ENCODE measurements at places on chromosomes 2 and 18. TPM values are rescaled to one million over a fixed set of nuclear protein-coding genes. Genes with fewer than 3 reads are reported as not detected.
A peak's percentile ranks its signal among the peaks of the same experiment; 100 is the strongest.

- H3K4me3 ChIP-seq: no peak overlapping the region
- no peak for DNase-seq
- H3K27me3 ChIP-seq: peaks cover 10% of the 10 kb centered on the region
- H3K27ac ChIP-seq: no peak overlapping the region
Measured at GRCh38 chr2:217625557-217626169, 377.1 kb downstream of the TNS1 start.

SERPINB3 gene
- total RNA-seq: not detected

GRCh38 chr2:205911306-205911705 is 174.7 kb downstream of the INO80D start:
- H3K4me1 ChIP-seq: no peaks in the 10 kb centered on the region
- H3K36me3 ChIP-seq: no peaks in the 10 kb centered on the region
- no peak overlapping the region for H3K4me3 ChIP-seq
- peaks cover 29% of the 10 kb centered on the region for H3K27me3 ChIP-seq
- H3K27ac ChIP-seq: no peak overlapping the region

- no peaks in the 10 kb centered on the region for H3K36me3 ChIP-seq
- H3K27ac ChIP-seq: no peak overlapping the region
- no peaks in the 10 kb centered on the region for H3K27me3 ChIP-seq
- H3K4me1 ChIP-seq: no peaks in the 10 kb centered on the region
- DNase-seq: peak; percentile 47
Measured at GRCh38 chr18:44744161-44745121, 63.8 kb downstream of the SETBP1 start.

- no peaks in the 10 kb centered on the region for H3K36me3 ChIP-seq
- DNase-seq: no peak
- peaks cover 6% of the 10 kb centered on the region for H3K4me1 ChIP-seq
Measured at GRCh38 chr2:57760381-57760801, 286.2 kb upstream of the VRK2 start.

DNA sequence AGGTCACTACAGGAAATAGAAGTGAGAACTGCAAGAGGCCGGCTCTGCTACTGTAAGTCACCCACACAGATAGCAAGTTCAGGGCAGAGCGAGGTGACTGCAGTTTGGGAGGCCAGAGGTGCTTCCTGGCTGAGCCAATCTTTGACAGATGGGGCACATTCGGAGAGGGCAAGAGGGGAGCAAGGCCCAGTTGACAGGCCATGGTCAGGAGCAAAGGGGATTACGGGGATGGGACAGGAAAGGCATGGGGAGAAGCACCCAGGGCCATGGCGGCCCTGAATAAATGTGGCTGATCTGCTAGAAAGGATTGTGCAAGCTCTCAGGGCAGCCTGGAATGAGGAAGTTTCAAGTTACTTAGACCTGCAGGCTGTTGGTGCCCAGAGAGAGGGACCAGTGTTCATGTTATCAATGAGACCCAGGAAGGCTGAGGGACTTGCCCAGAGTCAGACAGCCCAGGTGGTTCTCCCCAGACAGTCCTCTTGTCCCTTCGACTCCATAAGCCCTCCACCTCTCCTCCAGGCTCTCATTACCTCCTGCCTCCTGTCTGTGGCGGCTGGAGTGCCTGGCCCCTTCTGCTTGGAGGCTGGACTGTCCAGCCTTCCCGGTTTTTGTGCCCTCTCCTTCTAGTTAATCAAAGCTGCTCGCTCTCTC is 123.3 kb downstream of the CTIF start:
- peaks cover 23% of the 10 kb centered on the region for H3K4me1 ChIP-seq
- peaks cover 14% of the 10 kb centered on the region for H3K36me3 ChIP-seq
- H3K27me3 ChIP-seq: no peaks in the 10 kb centered on the region

GRCh38 chr2:127860130-127860529 is 2.2 kb upstream of the POLR2D start:
- no peaks in the 10 kb centered on the region for H3K27me3 ChIP-seq
- no peak overlapping the region for H3K4me3 ChIP-seq
- H3K4me1 ChIP-seq: peaks cover 7% of the 10 kb centered on the region
- no peak overlapping the region for H3K27ac ChIP-seq
- no peak for DNase-seq

GRCh38 chr2:15956230-15956629 is 15.9 kb downstream of the MYCN start:
- no peaks in the 10 kb centered on the region for H3K4me1 ChIP-seq
- DNase-seq: no peak
- H3K27me3 ChIP-seq: no peaks in the 10 kb centered on the region
- no peaks in the 10 kb centered on the region for H3K36me3 ChIP-seq
- no peak overlapping the region for H3K27ac ChIP-seq

LCT gene
- under 0.01 TPM for total RNA-seq

DNA sequence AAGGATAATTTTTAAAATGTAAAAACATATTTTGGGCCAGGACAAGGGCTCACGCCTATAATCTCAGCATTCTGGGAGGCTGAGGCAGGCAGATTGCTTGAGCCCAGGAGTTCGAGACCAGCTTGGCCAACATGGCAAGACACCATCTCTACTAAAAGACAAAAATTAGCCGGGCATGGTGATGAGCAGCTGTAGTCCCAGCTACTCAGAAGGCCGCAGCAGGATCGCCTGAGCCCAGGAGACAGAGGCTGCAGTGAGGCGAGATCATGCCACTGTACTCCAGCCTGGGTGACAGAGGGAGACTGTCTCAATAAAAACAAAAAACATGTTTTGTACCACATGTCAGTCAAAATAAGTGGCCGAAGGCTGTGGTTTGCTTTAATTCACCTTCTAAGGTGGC is 122.5 kb downstream of the HDAC4 start:
- no peaks in the 10 kb centered on the region for H3K36me3 ChIP-seq
- no peaks in the 10 kb centered on the region for H3K27me3 ChIP-seq
- DNase-seq: no peak
- H3K4me3 ChIP-seq: no peak overlapping the region

DNA sequence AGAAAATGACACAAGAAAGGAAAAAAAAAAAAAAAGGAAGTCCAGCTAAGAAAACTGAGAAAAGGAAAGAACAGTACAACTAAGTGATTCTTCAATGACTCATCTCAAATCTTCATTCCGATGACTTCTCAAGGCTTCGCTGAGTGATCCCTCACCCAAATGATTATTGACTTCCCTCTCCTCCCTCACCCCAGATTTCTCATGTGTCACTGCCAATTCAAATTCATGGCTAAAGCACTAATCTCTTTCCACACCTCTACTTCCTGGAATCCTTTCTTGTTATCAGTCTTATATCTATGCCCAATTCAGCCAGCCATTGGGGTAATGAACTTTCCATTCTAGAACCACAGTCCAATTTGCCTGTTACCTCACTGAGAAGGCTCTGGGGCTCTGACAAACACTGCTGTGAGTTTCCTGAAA is 7.2 kb upstream of the ABCB11 start:
- H3K27ac ChIP-seq: peak overlapping the region; percentile 4
- H3K4me1 ChIP-seq: no peaks in the 10 kb centered on the region
- no peak overlapping the region for H3K4me3 ChIP-seq
- H3K36me3 ChIP-seq: no peaks in the 10 kb centered on the region

CCDC93 gene
- total RNA-seq: 40.5 TPM

EVX2 gene
- total RNA-seq: under 0.01 TPM

ACYP2 gene
- total RNA-seq: 8.5 TPM

- H3K27me3 ChIP-seq: no peaks in the 10 kb centered on the region
- DNase-seq: no peak
- H3K27ac ChIP-seq: peak overlapping the region; percentile 78
- H3K4me3 ChIP-seq: no peak overlapping the region
- H3K4me1 ChIP-seq: peaks cover 29% of the 10 kb centered on the region
Measured at GRCh38 chr2:28287256-28287915, 105.3 kb upstream of the FOSL2 start.

DNA sequence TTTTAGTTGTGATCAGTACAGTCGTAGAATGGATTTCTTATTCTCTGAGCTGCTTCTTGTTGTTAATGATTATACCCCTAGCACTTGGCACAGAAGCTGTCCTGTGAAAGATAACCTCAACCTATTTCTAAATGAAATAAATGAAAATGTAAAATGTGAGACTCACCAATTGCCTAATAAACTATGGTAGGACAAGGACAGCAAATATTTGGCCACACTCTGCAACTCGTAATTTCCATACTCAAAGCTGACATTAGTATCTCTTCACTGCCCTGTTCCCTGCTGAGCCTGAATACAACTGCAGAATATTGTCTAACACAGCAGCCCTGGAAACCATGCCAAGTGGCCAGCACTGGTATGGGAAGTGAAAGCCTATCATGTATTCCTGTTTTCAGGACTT is 34.5 kb downstream of the TMEM182 start:
- no peak for DNase-seq
- H3K27me3 ChIP-seq: no peaks in the 10 kb centered on the region
- no peaks in the 10 kb centered on the region for H3K36me3 ChIP-seq

GALNT1 gene
- total RNA-seq: 796 TPM

KCNG2 gene
- total RNA-seq: not detected

GRCh38 chr2:123073371-123073770 is 951.7 kb upstream of the CNTNAP5 start:
- no peak for DNase-seq
- no peak overlapping the region for H3K4me3 ChIP-seq
- H3K36me3 ChIP-seq: no peaks in the 10 kb centered on the region
- H3K27me3 ChIP-seq: no peaks in the 10 kb centered on the region

DNA sequence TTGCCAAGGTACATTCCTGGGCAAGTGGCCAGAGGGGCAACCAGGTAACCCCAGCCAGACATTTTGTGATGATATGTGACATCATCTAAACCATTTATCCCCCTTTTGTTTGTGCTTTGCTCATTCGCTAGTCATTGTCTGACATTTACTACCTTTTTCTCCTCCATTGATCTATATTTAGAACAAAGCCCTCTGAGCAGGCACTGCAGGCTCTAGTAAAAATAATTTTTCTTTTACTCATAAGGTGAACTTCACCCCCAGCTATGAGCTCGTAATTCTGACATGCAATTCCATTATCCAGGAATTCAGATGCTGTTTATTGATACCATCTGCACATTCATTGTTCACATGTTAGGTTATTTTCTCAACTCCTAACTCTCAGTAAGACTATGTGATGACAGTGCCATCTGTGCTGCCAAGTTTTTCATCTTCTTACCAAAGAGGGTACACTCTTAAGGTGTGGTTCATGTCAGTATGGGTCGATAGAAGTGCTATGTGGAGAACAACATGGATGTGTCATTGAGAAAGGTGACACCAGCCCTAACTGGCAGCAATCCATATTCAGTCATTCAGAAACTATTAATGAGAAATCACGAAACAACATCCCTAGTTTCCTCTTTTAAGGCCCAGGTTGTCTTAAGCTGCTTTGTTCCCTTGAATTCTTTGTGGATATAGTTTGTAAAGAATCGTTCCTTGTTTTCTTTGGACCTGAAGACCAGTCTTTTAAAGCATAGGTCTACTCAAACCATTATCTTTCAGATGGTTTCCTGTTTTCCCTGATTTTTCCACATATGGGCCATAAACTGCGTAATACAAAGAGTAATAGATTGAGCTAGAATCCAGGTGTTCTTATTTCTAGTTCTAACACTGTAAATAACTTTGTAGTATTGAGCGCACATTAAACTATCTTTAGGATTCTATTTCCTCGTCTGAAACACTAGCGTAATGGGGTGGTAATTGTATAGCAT is 978.1 kb upstream of the CDH2 start:
- peaks cover 39% of the 10 kb centered on the region for H3K4me1 ChIP-seq
- no peak overlapping the region for H3K4me3 ChIP-seq
- peak; percentile 32 for DNase-seq
- H3K36me3 ChIP-seq: no peaks in the 10 kb centered on the region
- H3K27me3 ChIP-seq: no peaks in the 10 kb centered on the region

GRCh38 chr2:22817197-22817596 is 567.8 kb upstream of the KLHL29 start:
- H3K36me3 ChIP-seq: no peaks in the 10 kb centered on the region
- H3K4me3 ChIP-seq: no peak overlapping the region
- DNase-seq: no peak
- no peaks in the 10 kb centered on the region for H3K4me1 ChIP-seq

GRCh38 chr2:163778045-163778781 is 42.4 kb upstream of the FIGN start:
- no peak for DNase-seq
- H3K36me3 ChIP-seq: no peaks in the 10 kb centered on the region
- no peak overlapping the region for H3K4me3 ChIP-seq

DNA sequence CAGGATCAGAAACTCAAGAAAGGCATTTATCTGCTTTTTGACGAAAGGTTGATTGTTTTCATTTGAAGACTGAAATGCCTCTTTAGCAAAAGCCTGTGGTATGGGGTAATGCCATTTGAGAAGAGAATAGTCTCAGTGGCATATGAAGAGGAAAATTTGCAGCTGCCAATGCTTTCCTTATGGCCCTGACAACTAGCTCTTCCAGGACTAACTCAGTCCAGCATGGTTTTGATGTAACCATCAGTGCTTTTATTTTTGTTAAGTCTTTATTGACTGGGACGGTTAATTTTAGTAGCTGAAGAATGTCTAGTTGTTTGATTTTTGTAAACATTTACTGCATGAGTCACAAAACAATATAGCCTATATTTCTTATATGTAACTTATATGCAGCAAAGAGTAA is 158.4 kb downstream of the LNPK start:
- no peak overlapping the region for H3K27ac ChIP-seq
- H3K27me3 ChIP-seq: no peaks in the 10 kb centered on the region
- no peak overlapping the region for H3K4me3 ChIP-seq
- no peaks in the 10 kb centered on the region for H3K4me1 ChIP-seq

- peaks cover 19% of the 10 kb centered on the region for H3K36me3 ChIP-seq
- H3K27ac ChIP-seq: no peak overlapping the region
- DNase-seq: peak; percentile 6
- H3K4me3 ChIP-seq: no peak overlapping the region
- H3K27me3 ChIP-seq: no peaks in the 10 kb centered on the region
Measured at GRCh38 chr2:147937744-147938349, 82.7 kb downstream of the ORC4 start.

DNA sequence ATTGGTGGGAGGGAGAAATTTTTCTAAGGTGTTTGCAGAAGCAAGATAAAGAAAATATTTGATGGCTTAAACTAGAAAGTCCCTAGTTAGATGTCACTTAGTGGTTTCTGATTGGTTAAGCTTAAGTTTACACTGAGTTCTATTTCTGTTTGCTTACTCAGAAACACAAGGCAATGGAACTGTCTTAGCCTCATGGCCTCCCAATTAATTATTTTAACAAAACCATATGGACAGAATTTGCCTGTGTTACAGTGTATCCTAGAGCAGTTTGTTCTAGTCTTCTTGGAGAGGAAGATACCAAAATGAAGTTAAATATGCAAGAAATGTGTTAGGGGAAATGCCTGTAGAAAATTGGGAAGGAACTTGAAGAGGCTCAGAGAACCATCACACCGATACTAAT is 4.6 kb upstream of the IMPACT start:
- no peak overlapping the region for H3K4me3 ChIP-seq
- H3K27me3 ChIP-seq: peaks cover 39% of the 10 kb centered on the region
- H3K36me3 ChIP-seq: no peaks in the 10 kb centered on the region
- H3K27ac ChIP-seq: no peak overlapping the region
- peaks cover 5% of the 10 kb centered on the region for H3K4me1 ChIP-seq

All from osteoblast (primary cell).